Skeletal muscle cell (primary cell): ENCODE measurements at places on chromosomes 11 and 22.

DNA sequence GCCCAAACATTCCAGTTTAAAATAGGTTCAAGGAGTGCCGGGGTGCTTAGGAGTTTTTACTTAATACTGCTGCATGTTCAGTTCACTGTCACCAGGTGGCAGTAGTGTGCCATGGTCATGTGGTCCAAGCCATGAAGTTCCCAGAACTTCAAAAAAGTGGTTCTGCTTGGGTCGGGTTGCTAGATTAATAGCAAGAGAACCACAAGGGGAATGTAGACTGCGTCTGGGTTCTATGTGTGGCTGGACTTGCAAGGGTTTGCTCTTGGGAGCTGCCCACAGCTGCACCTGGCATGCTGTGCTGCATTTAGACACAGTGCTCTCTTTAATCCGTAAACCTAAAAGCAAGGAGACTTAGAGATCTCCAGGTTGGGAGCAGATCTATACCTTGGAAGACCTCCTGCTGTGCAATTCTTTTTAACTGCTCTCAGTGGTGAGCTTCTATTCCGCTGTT is 6.5 kb upstream of the SPON1 start:
- DNase-seq = no peak

GRCh38 chr11:16456366-16456765 is 100.0 kb upstream of the SOX6 start:
- no peak for DNase-seq

DNA sequence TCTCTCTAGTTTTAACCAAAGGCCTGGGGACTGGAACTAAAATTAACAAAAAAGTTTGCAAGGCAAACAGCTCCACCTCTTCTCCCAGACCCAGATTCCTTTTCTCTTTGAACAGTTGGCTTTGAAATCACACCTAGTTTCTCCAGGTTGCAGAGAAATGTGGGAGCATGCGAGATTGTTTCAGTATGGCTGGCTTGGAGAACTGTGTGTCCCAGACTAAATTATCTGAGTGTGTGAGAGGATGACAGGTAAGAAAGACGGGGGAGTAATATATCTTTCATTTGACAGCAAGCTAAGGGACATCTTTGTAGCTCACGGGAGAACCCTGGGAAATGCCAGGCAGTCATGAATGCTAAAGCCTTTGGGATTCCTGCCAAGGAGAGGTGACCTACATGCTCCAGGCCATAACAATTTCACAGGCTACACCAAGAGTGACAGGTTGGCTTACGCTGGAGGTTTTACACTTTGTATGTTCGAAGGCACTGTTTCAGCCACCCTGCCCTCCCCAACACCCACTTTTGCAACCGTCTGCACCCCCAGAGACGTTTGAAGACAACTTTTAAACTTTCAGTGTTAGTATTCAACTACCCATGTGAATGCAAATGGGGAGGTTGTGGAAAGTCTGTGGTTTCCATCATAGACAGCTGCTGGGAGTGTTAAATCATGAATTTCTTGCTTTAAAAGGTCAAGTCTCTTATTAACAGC is 109.3 kb upstream of the SNX19 start:
- DNase-seq = no peak

DNA sequence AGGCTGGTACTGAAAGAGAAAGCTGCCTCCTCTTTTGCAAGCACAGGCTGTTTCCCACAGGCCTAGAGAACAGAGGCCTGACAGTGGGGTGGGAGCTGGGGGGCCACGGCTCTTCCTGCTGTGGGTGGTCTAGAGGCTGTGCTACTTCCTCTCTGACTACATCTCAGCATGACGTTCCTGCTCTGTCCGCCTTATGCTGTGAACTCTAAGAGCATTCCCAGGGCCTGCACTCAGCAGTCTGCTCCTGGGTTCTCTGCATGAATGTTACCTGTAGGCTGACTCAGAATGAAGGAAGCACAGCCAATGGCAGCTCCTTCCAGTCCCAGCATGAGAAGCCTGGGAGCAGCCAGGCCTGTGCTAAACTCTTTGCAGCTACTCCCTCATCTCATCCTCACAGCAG is 534.3 kb downstream of the NTM start:
- DNase-seq = no peak

DNA sequence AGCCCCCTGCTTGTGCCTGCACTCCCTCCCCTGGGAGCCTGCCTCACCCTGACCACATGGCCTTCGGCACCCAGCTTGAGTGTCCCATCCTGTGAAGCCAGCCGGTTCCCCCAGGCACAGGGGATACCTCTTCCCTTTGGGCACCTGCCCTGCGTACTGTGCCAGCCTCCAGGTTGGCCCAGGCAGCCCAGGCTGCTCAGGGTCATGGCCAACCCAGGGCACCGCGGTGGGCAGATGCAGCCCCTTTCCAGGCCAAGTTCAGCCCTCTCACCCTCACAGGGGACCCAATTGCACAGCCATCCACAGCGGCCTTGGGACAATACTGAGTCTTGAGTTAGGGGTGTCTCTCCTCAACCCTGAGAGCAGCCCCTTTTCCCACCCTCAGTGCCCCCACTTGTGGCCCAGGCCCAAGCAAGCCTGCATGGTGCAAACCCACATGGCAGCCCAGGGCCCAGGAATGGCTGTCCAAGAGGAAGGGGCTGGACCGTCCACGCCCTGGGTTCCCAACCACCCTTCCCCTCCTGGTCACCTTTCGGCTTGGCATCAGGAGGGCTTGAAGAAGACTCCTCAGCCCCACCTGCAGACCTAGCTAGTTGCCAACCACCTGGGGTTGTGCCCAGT is 87.7 kb downstream of the CDKN1C start:
- DNase-seq = no peak

DNA sequence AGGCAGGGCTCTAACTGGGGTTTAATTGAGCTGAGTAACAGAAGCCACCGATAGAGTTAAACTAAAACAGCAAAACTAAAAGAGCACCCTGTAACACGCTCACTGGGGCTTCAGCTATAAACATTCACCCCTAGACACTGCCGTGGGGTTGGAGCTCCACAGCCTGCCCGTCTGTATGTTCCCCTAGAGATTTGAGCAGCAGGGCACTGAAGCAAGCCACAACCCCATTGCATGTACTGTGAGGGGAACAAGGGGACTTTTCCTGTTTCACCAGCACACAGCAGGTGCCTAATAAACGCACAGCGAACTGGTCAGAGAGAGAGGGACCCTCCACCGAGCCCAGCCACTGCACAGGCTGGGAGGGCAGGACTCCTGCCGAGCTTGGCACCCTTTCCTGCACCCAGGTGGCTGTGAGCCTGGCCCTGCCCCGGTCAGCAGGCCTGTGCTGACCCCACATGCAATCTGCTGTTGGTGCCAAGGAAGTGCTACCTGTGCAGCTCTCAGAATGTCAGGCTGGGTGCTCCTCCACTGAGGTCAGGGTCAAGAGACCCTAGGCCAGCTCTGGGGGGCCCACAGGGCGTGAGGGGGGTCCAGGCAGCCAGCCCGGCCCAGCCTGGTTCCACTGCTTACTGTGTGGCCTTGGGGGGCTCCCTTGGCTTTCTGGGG is 31.9 kb downstream of the RTN4R start:
- DNase-seq = no peak

DNA sequence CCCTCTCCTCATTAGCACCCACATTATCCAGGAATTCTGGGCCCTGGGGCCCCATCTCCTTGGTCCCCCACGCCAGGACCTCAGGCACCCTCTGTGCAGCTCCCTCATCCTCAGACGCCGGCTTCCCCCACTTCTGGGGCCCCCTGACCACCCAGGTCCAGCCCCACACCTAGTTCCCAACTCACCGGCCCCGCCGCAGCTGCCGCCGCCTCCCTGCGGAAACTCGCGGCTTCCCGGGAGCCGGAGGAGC is at the start of gene PCSK7:
PCSK7 (minus strand) TSS at position 232 of the 250 bp plus-strand sequence. CDS start 2,229 bp downstream, outside the sequence.
- DNase-seq = no peak

- DNase-seq = no peak
These were observed 26.0 kb downstream of the BCL2L13 start for GRCh38 chr22:17664414-17665055.

DNA sequence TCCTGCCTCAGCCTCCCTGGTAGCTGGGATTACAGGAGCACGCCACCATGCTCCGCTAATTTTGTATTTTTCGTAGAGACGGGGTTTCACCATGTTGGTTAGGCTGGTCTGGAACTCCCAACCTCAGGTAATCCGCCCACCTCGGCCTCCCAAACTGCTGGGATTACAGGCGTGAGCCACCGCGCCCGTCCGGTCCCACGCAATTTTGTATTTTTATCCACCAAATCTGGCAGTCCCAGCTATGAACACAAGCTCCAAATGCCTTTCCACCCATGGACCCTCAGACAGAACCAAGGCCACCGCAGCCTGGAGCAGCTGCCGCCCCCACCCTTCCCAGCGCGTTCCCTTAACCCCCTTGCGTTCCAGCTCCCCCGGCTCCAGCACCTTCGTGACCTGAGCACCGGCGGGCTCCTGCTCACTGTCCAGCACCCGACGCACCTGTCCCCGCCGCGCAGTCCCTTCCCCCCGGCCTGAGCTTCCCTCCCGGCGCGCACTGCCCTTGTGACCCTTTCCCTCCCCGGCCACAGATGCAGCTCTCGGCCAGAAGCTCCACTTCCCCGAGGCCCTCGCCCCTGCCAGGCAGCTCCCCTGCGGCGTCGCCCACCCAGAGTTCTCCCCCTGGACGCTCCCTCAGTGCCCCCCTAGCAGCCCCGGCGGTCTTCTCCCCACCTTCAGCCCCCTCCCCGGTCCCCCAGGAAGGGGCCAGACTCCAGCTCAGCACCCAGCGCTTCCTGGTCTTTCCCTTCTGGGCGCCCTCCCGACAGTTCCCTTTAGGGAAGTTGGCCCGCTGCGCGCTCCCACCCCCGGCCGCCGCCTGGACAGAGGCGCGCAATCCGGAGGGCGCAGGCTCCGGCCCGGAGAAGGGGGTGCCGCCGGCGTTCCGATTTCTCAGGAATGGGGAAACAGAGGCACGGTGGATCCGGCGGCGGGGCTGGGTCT is 5.6 kb upstream of the ZBED4 start:
- no peak for DNase-seq

DNA sequence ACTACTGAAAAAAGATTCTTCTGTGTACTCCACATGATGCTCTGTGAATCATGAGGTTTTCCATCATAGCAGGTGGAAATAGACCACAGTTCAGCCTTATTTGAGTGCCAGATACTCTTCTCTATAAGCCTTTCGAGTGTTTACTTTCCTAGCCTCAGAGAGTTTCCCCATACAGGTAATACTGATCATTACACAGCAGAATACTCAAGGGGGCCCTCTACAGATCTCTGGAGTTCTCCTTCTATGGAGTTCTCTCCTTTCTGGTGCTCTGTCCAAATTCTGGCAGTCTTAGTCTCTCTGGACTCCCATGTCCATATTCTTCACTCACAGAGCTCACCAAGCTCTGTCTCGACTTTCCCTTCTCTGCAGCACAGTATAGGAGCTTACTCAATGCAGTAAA is 175.7 kb upstream of the CARD18 start:
- DNase-seq = no peak

DNA sequence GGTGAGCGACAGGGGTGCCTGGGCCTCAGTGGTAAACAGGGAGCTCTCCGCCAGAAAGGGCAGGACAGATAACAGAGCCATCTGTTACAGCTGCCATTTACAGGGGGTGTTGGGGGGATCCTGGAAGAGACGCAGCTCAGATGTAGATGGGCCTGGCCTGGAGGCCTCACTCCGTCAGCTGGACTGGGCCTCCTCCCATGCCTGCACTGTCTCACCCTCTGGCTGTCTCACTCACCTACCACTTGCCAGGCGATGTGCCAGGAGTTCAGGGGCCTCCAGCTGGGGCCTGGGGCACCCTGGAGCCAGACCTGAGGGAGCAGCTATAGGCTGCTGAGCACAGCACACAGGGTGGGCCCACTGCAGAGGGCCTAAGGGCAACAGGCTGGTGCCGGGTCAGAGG is 16.3 kb upstream of the SUSD2 start:
- DNase-seq = no peak

GRCh38 chr11:80841675-80842074 is 1400.8 kb upstream of the TENM4 start:
- DNase-seq = no peak

DNA sequence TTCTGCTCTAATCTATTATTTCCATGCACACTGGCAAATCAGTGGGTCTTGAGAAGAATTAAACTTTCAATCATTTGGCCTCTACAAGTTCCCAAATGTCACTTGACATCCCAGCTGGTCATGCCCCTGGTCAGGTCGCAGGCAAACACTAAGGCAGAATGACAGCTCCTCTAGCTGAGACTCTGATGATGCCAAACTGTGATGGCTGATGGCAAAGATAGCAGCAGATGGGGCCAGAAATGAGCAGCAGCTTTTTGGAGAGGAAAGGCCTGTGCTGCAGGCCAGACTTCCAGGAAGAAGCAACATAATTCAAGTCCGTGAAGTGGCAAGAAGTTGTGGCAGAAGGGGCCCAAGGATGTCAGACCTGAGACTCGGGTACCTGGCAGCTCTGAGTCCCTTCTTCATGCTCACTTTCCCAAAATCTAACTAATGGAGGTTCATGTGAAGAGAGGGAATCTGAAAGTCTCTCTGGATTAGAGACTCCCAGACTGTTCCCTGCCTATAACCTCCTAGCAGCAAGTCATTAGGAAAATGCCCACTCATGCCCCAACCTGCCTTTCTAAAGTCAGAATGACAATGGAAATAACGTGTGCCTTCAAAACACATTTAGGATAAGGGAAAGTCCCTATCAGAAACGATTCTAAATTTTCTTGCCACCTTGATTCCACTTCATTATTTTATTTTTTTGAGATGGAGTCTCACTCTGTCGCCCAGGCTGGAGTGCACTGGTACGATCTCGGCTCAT is 9.4 kb upstream of the PMM1 start:
- no peak for DNase-seq

- no peak for DNase-seq
These were observed 350.7 kb upstream of the NARS2 start for GRCh38 chr11:78925387-78925786.

DNA sequence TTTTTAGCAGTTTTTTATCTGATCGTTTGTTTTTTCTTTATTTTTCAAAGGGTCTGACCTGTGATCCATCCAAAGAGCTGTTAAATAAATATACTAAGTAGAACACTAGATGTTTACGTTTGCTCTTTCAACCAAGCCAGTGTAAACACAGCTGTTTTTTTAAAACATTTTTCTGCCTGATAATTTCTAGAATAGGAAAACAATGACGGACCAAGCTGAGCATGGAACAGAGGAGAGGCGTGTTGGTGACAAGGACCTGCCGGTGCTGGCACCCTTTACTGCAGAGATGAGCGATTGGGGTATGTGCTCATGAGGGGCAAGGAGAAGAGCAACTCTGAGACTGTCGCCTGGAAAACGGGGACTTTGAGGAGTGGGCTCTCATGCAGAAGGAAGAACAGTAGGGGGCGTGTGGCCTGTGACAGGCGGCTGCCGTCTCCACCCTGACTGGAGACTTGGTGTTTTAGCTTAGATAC is 28.6 kb upstream of the PANX2 start:
- DNase-seq = no peak

DNA sequence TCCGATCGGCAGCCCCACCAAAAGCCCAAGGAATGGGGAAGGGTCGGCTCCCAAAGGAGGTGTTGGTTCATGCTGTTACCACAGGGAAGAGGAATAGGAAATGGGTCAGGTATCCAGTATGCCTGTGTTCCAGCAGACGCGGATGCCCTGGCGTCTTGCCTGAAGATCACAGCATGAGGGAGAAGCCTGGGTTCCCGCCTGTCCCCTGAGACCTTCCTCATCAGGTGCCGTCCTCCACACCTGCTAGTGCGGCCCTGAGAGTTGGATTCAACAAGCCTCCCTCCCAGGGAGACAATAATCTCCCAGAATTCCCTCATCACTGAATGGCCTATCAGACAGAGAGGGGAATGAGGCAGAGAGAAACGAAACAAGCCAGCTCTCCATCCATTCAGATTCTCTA is 92.2 kb downstream of the SPATA19 start:
- no peak for DNase-seq

- no peak for DNase-seq
These were observed 7.1 kb upstream of the FLI1 start for GRCh38 chr11:128686745-128687177.
